Renal pelvis (tissue), 12 donors: ENCODE measurements at places on chromosomes 1 and 21.

DNA sequence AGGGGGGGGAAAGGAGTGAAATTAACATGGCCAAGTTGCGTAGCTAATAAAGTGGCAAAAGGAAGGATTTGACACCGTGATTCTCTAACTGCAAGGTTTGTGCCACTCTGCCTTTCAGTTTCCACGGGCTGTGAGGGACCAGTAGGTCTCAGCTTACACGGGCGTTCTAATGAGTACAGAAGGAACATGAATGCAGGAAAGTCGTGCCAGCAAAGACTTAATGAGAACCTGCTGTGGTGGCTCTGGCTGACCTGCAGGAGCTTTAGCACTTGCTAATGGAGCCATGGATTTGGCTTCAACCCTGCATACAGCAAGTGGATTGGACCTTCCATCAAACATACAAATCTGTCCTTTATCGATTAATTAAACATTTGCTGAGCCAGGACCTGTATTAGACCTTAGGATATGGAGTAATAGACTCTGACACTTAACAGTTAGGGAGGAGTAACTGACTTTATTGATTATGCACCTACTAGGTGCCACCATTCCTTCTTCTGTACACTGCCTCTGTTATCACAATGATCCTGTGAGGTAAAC, 15.1 kb upstream of the PITHD1 start:
- no peak for DNase-seq

DNA sequence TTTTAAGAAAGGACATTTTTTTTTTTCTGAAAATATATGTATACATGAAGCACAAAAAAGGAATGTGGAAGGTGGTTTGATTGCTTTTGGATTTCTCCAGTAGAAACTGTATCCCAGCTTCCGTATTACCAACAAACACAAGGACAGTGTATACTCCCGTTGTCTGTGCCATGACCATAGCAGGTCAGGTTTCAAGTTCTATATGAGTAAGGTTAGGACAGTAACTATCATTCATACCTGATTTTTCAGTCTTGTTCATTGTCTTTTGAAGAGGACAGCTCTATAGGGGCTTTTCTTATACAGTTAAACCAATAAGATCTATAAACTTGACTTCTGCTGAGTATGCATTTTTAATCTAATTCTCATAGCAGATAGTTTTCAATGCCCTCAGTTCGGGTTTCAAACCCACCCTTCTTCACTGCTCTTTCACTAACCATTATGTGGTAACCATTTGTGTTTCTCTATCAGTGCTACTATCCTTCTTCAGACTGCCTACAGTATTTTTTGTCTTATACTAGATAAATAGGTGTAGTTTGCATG, 19.6 kb downstream of the UBAP2L start:
- no peak for DNase-seq

DNA sequence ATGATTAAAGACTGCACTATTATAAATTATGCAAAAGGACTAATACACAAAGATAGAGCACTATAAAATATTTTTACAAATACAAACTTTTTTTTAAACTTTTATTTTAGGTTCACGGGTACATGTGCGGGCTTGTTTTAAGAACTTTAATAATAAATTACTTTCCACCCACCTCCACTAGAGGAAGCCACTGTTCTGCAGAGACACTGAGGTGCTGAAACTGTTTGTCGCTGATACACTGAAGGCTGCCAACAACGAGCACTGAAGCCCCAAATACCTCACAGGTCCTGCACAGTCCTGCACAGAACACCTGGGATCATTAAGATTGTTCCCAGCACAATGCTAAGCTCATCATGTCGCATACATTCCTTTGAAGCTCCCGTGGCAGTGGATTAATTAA, 19.9 kb downstream of the COA6 start:
- DNase-seq: no peak

DNA sequence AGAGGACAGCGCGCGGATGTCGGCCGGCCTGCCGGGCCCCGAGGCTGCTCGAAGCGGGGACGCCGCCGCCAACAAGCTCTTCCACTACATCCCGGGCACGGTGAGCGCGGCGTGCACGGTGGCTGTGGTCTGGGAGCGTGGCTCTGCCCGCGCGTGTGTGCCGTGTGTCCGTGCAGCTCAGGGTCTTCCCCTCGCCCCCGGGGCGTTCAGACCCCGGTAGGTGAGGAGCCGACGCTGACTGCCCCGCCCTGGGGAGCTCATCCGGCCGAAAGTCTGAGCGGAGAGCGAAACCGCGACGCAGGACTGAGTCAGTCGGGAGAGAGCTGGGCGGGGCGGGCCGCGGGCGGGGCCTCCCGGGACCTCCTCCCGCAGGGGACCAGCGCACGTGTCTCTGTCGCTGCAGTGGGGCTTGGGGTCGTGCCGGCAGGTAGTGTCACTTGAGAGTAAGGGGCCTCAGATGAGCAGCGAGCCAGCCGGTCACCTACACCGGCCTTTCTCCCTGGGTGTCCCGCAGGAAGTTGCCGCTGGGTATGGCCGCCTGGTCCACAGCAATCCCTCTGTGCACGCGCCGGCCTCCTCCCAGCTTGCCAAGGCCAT, 520 bp downstream of the PLEKHN1 start:
- no peak for DNase-seq

- DNase-seq: no peak
Measured at GRCh38 chr1:155026588-155026987, 7.0 kb downstream of the DCST2 start.

DNA sequence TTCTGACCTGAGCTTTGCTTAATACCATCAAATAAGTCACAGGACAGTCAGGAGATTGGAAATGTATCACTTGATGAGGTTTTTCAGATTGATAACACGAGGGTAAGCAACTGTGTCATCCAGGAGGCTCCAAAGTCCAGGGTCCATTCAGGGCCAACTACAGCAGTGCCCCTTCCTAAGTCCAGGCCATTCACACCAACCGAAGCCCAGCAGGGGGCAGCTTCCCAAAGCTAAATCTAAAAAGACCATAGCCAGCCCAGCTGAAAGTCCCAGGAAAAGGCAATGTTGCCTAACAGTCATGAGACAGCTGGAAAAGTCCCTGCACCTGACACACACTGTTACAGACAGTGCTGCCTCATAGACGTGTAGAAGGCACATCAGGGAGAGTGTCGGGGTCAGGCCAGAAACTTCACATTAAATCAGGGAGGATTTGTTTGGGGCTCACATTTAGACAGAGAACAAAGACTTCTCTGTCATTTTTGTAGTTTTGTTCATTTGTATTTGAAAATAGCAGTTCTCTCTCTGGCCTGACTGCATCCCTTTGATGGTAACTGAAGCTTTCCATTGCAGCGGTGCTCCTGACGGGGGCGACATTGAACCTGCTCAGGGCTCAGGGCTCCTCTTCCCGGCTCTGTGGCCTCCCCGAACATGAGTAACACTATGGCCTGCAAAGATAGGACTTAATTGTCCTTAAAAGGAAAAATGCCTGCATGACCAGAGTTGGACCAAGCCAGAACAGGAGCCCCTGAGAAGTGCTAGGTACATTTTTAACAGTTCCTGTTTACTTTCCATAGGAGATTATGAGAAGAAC, 200.4 kb downstream of the NRIP1 start:
- DNase-seq: no peak

DNA sequence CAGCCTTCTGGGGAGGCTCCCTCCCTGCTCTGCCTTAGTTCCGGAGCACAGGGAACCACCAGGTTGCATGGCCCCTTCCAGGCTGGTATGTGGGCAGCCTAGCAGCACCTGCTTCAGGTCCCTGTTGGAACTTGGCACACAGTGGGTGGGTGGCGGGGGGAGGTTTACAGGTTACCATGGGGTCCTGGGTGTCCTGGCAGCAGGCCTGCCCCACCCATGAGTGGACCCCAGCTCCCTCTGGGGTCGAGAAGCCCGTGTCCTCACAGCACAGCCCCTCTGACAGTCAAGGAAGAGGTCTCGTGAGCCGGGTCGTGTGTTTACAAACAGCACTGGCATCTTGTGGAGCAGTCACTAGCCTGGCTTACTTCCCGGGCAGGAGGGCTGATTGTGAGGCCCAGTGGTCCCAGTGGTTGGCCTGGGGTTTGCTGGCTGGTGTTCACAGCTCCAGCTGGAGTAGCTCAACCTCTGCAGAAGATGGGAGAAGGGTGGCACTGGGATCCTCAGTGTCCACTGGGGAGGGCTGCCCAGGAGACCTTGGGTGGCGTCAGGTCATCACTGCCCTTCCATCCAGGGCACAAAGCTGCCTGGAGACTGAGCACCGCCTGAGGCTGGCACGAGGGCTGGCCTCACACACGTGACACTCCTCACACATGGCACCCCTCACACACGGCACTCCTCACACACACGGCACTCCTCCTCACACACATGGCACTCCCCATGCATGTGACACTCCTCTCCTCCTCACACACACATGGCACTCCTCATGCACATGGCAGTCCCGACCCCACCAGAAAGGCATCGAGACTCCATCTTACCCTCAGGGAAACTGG, 100.9 kb downstream of the RIPK4 start:
- no peak for DNase-seq

DNA sequence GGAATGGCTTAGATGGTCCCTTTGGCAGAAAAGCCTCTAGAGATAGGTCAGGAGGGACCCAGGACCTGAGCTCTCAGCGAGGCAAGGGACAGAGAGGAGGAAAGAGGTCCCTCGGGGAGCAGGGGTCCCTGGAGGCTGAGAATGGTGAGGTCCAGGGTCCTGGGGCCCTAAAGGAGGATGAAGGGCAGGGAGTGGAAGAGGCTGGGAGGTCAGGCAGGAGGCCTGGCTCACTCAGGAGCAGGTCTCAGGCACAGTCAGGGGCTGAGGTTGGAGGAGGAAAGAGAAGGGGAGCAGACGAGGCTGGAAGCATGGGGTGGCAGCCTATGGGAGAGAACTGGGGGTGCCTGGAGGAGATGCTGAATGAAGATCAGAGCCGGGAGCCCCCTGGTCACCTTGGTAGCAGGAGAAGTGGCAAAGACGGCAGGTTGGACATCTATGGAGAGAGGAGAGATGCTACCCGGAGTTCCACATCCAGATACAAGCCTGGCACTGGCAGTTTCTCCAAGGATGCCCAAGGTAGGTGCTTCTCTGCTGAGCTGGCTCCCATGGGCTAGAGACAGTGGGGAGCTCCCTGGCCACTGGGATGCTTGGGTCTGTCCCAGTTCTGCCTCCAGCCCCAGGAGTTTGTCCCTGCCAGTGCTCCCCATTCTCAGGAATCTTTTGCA, 22.6 kb downstream of the IGFN1 start:
- DNase-seq: no peak

DNA sequence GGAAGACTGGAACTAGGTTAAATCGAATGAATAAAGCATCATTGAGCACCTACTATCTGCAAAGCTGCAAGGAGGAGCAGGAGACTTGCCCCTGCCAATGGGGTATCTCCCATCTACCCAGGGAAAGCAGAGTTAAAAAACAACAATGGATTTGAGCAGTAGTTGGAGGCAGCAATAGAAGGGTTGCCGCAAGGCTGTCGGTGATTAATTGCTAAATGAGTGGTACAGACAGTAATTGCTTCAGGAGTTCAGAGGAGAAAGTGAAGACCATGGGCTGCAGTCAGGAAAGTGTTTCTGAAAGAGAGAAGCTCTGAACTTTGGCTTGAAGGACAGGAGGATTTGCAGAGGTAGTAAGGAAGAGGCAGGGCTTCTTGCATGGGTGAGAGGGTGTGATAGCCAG, 152.9 kb downstream of the ACTL8 start:
- no peak for DNase-seq

DNA sequence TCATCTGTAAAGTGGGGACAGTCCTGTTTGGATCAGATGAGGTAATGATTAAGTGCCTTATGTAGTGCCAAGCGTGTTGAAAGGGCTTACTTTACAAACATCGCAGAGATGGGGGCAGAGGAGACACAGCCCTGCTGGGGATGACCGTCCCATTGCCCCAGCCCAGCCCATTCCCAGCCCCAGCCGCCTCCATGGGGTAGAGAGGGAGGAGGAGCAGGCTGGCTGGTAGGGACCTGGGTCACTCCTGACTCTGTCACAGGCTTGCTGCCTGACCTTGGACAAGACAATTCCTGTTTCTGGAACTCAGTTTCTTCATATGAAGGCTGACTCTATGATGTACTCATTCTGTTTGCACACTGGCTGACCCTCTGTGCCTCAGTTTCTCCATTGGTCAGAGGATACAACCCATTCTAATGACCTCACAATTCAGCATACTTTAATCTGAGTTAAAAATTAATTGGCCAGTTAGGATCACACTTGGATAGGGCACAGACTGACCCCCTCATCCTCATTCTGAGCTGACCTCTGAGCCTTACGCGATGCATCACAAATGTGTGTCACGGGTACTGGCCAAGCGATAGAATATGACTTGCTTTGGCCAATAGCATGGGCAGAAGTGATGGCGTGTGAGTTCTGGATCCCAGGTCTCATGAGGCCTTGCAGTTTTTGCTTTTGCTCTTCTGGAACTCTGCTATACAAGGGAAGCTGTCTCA, 91.1 kb downstream of the PTPRU start:
- no peak for DNase-seq

- no peak for DNase-seq
Measured at GRCh38 chr1:208069908-208070307, 159.0 kb upstream of the CD34 start.

DNA sequence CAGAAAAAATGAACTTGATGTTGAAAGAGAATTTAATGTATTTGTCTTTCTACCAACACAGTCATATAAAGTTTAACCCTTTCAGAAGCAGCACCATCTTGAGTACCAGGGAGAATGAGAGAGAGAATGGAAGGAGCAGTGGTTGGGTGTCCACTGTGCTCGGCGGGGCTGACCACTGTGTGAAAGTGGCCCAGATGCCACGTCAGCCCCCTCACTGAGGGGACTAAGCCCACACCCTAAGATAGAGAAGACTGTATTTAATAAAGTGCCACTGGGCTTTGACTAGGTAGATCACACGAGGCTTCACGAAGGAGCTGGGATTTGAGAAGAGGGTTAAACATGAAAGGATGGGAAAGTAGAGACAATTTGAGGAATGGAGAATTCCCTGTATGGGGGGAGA, 31.2 kb downstream of the BATF3 start:
- DNase-seq: no peak

GRCh38 chr1:170503665-170504064, 28.3 kb upstream of the GORAB start:
- no peak for DNase-seq

DNA sequence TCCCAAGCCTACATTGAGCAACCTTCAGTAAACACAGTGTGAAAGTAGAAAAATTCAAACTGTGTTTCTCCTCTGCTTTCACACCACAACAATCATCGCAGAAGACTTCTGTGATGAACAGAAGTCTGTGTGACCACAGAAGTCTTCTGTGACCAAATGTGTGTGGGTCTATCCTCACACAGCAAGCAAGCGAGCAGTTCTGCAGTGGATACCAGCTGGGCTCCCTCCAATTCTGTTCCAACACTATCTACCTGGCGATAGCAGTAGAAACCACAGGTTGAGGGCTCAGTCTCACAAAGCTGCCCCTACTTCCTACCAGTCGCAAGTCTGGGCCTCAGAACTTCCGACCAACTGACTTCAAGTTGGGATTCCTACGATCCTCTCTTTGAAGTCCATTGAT, 21.0 kb upstream of the RAP1A start:
- no peak for DNase-seq

DNA sequence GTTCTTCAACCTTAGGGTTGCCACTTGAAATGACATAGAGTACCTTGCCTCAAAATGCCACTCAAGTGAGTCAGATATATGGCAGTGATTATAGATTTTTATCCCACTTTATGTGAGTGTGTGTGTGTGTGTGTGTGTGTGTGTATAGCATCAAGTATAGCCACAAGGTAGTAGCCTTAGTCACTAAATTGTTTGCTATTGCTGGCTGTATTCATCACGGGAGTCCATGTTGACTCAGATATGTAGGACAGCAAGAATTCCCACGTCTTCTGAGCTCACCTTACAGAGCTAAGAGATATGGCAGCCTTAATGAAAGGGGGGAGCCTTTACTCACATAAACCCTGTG, 9.3 kb downstream of the ETS2 start:
- DNase-seq: no peak
